Cortex of kidney (tissue), 1 donor: ENCODE measurements at places on chromosomes 2 and 18.

DNA sequence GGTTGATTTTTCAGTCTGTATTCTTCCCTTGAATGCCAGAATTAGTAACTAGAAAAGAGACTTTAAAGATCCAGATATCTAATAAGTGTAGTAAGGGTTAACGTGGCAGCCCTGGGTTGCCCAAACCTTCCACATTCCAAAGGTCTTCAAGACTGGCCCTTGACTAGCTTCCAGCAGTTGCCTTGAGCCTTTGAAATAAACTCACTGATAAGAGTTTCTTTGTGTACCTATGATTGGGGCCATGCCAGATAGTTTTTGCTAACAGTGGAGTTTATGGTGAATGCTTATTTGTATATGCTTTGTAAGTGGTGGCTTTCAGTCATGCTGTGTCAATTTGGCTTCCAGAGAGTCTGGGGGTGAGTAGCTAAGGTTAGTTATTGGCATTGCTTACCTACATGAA is 722.3 kb downstream of the RNF144A start:
- DNase-seq = no peak

DNA sequence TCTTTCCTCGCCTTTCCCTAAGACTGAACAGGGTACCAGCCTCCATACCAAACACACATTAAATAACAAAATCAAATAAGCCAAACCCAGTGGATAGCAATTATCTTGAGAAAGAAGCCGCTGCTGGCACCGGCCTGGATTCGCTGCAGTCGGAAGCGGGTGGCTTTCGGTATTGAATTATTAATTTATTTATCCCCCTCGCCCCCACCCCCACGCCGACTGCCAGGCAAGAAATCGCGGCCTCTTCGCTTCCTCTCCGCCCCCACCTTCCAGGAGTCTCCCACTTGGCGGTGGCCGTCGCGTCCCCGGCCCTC is 370 bp upstream of the ZNF804A start:
- no peak for DNase-seq

- no peak for DNase-seq
These were observed 69.7 kb downstream of the MYCN start for GRCh38 chr2:16010011-16010410.

DNA sequence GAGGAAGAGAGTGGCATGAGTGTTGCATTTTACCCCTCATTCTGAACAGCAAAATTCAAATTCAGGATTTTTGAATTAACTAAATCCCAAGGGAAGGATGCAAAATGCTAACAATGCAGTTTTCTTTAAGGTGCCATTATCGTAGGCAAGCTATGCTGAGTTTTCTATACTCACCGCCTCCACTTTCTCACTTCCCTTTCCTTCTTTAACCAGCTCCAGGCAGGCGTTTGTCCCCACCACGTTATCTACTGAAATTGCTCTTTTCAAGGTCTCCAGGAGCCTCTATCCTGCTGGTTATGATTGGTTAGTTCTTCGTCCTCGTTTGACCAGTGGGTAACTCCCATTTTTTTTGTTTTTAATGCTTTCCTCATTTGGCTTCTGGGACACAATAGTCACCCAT is 1.8 kb upstream of the CPO start:
- no peak for DNase-seq

DNA sequence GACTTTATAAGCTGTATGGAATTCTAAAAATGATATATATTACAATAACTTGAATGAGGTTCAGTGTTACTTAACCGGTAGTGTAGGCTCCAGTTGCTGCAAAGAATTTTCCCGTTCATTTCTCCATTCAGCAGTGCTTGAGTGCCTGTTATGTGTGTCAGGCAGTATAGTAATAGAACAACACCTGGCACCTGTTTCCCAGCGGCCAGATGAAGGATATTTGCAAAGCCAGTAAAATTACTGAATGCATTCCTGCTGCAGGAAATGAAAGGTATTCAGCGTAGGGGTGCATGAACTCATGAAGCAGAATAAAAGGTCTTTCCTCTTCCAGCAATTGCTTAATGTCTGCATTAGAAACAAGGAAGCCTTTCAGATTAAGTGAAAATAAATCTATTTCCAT is 18.8 kb downstream of the YPEL5 start:
- no peak for DNase-seq

GRCh38 chr2:226656367-226656766 is 143.3 kb downstream of the IRS1 start:
- no peak for DNase-seq

- DNase-seq = no peak
These were observed 27.5 kb downstream of the RAMP1 start for GRCh38 chr2:237886685-237887481.

- DNase-seq = no peak
These were observed 1.2 kb downstream of the ST3GAL5 start for GRCh38 chr2:85887566-85888019.

GRCh38 chr2:116088236-116088635 is 1645.8 kb downstream of the DPP10 start:
- DNase-seq = no peak

DNA sequence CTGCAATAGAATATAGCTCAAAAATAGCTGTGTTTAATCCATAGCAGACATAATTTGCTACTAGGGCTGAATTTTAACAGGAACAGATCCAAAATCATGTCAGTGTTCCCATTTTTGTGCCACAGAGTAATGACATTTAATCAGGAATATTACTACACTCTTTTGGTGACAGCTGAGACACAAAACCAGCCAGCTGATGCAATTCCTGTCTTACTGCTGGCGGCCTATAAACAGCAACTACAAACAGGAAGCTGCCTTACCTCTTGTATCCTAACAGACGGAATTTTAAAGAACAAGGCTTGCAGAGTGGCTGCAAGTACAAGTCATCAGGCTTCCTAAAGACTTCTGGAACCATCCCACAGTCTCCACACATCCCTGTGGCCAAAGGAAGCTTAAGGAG is 218.1 kb downstream of the ZNF521 start:
- no peak for DNase-seq

DNA sequence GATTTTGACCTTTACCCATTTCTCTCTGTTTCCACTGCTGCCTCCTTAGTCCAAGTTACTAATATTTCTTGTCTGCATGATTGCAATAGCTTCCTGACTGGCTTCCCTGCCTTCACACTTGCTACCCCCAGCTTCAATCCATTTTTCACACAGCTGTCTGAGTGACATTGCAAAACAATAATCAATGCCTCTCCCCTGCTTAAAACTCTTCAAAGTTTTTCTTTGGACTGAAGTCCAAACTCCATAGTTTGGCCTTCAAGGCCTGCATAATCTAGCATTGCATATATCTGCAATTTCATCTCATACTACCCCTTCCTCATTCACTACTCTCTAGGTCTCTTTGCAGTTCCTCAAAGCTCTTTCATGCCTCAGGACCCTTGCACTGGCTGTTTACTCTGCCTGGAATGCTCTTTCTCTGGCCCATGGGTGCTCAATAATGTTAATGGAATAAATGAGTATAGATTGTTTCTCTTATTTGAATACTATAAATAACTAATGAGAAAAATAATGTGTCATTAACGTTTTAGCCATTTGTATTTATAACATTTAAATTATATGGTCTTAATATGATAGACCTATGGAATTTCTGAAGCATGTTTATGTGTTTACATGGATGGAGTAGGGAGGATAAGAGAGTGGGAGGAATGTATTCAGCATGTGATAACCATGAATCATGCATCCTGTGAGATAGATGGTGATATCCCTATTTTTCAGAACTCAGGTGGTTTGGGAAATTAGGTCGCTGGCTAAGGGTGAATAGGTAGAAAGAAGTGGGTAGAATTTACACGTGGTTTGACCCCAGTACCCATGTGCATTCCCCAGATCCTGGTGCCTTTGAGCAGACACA is 5.7 kb upstream of the TMEM178A start:
- no peak for DNase-seq

DNA sequence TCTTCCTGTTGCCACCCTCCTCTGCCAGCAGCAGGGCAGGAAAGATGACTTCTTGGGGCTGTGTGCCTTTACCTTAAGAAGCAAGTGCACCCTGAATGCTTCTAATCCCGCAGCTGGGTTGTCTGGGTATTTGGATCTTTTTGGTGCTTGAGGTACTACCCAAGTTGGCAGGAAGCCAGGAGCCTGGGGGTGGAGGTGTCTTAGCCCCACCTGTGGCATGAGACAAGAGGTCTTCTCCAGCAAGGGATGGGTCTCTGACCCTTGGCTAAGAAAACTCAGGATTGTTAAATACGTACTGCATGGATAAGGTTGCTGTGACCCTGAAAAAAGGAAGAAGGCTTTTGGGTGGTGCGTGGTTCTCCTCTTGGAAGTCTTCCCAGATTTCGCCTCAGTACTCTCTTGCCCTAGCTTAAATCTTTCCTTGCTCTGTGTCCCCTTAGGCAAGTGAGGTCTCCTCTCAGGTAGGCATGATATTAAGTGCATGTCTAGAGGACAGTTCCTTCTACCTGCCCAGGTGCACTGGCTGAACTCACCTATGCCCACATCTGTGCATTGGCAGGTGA is 4.3 kb downstream of the HPCAL1 start:
- DNase-seq = no peak

DNA sequence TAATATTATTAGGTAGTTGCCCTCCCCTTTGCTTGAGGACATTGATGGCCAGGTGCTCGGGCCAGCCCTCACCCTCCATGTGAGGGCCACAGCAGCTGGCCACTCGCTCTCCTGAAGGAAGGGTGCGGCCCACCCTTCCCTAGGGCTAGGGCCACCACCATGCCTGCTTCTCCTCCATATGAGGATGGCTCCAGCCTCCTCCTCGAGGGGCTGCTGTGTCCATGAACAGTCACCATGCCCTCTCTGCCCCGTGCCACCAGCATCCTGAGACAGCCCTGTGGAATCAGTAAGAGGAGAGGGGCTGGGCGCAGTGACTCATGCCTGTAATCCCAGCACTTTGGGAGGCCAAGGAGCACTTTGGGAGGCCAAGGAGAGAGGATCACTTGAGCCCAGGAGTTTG is 2.4 kb downstream of the GPR17 start:
- no peak for DNase-seq

DNA sequence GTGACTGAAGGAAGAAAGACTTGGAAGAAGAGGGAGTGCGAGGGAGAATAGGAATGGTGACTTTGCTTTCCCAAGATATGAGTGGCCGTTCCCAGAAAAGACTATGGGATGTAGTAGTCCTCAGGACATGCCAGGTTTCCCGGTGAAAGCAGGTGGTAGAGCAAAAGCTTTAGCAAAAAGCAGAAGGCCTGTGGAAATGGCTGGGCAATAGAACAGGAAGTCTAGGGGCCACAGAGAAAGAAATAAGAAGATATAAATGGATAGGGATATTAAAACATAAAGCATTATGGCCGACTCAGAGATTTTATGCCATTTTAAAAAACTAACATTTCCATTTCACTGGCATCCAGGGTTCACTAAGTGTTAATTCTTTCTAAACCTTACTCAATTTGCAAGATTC is 1.2 kb upstream of the SERPINB13 start:
- DNase-seq = no peak

DNA sequence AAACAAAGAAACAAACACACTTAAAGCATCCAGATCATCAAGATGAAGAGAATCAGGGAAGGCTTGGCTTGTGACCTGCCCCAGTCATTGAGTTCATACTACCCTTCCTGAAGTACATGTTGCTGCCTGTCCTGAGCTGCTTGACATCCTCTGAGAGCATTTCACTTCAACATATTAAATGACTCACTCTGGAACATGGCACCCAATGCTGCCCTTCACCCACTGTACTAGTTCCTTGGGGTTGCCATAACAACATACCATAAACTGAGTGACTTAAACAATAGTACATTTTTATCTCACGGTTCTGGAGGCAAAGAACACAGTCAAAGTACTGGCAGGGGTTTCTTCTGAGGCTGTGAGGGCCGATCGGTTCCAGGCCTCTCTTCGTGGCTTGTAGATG is 371.3 kb downstream of the RNF144A start:
- no peak for DNase-seq

- no peak for DNase-seq
These were observed 21.5 kb upstream of the NABP1 start for GRCh38 chr2:191656391-191656790.

GRCh38 chr18:55001394-55002024 is 42.2 kb upstream of the CCDC68 start:
- no peak for DNase-seq

DNA sequence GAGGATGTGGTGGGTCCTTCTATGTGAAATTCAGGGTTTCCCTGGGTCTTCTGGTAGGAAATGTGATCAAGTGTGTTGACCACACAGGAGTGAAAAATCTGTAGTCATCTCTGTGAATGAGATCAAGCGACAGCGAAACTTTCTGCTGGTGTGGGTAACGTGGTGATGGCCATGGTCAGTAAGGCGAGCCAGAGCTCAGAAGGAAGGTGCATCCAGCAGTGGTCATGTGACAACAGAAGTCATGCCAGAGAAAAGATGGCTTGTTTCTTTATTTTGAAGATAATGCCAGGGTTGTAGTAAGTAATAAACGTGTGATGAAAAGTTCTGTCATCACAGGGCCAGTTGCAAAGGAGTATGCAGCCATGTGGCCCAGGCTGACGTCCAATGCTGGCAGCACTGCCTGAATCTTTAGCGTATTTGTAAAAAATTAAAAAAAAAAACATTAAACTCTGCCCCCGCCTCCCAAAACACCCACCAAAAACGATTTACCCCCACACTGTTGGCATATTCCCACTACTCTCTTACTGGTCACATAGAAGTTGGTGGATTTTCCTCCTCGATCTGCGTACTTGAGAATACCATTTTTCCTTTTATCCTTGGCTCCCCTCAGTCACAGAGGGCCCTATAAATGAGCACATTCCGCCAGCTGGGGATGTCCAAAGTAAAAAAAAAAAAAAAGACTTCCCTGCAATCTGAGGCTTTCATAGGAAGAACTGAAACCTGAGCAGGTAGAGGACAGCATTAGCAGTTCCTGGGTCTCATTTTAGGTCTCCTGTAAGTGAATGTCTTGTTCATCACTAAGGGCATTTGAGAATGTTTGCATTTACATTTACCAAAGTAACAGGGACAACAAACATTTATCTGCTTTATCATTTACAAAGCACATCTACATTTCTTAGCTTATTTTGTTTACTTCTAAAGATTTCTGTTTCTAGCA is 70.6 kb downstream of the SLC4A3 start:
- no peak for DNase-seq

DNA sequence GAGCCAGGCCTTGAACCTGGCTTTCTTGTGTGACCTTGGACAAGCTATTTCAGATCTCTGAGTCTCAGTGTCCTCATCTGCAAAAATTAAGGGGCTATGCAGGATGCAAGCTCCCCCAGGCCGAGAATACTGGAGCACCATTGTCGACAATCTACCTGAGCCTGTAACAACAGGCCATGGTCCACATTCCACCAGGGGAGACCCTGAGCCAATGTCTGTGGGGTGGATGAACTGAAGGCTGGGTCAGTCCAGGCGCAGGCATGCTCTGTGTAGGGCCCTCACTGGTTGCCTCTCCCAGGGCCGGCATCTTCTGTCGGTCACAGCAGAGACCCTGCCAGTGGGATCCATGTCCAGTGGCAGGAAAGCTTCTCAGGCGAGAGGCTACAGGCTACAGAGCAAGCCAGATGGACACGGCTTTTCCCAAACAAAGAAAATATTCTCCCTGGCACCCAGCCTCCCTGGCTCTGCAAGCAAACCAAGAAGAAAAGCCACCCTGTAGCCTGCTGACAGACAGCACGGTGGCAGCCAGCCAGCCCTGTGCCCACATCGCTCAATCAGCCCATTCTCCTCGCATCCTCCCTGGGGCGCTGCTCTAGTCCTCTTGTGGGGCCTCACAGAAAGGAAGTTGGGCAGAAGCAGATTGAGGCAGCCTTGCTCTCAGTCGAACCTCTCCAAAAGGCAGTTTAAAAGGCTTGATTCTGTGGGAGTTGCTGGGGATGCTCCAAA is 48.7 kb upstream of the FZD7 start:
- DNase-seq = no peak
